GF-D8 (cell line): ENCODE measurements at places on chromosomes 7 and 10.

- no peak for DNase-seq
Observed at GRCh38 chr7:12796397-12797127, 109.1 kb downstream of the ARL4A start.

DNA sequence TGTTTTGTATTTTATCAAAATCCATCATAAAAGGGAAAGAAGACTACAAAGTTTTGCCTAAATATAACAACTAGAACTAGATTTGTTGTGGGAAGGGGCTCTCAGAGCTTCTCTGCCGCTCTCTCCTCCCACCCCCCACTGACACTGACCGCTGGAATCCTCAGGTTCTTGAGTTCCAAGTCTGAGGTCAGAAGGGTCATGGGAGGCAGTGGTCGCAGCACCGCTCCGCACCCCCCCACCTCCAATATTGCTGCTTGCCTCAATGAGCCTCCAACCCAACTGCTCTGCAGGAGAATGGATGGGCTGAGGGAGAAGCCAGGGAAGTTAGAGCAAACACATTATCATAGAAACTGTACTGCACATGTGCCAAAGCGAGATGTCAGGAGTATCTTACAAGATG, 359.4 kb downstream of the GRID1 start:
- no peak for DNase-seq

DNA sequence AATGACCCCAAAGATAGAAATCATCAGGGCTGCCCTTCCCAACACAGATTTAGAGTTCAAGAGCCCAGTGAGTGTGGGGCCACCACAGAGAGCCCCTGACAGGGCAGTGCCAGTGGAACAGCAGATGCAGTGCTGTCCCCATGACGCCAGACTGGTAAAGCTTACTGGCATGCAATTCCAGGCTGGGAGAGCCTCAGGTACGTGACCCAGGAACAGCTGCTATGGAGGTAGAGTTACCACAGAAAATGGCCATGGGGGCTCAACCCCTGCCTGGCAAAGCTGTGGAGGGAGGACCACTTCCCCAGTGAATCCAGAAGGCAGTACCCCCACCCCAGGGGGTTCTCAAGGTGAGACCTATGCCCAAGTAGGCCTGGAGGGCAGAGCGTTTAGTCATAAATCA, 228.5 kb downstream of the POLR1F start:
- no peak for DNase-seq

GRCh38 chr10:77392851-77393250, 244.8 kb downstream of the KCNMA1 start:
- no peak for DNase-seq

- no peak for DNase-seq
Observed at GRCh38 chr7:14018751-14019150, 29.3 kb upstream of the ETV1 start.

GRCh38 chr7:121151774-121152221, 163.3 kb downstream of the CPED1 start:
- no peak for DNase-seq

- DNase-seq, result no peak
Observed at GRCh38 chr10:109467551-109467950, 455.8 kb downstream of the XPNPEP1 start.

DNA sequence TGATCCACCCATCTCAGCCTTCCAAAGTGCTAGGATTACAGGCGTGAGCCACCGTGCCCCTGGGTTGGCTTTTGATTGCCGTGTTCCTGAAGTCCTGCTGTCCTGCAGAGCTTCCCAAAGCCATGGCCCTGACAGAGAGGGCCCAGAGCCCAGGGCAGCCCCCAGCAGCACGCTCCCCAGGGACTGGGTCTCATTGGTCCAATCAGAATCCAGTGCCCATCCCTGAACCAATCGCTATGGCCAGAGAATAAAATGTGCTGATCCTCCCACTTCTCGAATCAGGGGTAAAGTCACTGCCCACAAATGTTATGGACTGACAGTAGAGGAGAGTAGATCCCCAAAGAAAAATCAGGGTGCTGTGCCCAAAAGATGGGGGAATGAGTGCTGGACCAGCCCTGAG, 5.0 kb upstream of the C10orf105 start:
- no peak for DNase-seq

DNA sequence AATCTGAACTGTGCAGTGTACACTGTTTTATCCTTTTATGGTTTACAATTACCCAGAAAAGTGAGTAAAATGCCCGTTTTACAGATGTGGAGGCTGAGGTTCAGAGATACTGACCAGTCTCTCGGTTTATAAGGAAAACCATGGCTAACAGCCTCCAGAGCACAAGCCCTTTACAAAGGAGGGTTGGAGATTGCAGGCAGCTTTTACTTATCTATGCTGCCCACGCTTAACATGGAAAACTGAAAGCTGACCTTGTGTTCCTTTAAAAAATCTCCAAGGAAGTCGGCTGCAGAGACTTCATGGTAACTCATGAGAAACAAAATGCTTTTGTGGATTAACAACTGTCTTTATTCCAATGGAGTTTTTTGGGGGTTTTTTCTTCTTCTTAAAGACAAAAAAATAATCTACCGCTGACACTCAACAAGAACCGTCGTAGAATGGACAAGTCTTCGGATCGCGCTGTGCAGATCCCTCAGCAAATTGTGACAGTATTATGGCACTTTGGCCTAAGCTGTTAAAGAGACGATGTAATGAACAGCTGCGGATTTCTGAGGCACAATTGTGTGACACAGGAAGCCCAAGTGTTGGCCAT, 654 bp upstream of the SLF2 start:
- DNase-seq, result no peak

DNA sequence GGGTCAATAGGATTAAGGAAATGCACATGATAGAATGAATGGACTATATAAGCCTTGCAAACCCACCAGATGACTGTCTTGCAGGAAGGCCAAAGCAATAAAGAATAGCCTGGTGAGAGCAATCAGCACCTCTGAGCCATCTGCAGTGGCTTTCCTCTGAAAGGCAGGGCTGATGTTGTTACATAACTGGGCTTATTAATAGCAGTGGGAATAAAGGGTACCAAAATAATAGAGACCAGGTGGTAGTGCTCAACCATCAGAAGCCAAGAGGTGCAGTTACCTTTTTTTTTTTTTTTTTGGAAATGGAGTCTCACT, 16.8 kb upstream of the VPS26A start:
- no peak for DNase-seq

- no peak for DNase-seq
Observed at GRCh38 chr10:44724415-44725174, 186.5 kb upstream of the TMEM72 start.

DNA sequence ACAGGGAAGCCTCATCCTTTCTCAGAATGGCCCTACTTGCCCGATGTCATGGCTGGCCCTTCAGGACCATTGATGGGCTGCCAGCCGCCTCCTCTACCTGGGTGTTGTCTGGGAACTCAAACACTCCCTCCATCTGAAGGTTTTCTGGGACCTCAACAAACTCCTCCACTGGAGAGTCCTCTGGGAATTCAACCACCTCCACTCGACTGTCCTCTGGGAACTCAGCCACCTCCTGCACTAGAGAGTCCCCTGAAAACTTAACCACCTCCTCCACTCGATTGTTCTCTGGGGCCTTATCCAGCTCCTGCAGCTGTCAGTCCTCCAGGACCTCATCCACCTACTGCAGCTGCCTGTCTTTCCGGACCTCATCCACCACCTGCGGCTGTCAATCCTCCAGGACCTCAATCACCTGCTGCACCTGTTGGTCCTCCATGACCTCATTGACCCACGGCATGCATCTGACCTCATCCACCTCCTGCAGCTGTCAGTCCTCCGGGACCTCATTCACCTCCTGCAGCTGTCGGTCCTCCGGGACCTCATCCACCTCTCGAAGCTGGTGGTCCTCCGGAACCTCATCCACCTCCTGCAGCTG, 37.1 kb downstream of the MAT1A start:
- DNase-seq, result no peak

DNA sequence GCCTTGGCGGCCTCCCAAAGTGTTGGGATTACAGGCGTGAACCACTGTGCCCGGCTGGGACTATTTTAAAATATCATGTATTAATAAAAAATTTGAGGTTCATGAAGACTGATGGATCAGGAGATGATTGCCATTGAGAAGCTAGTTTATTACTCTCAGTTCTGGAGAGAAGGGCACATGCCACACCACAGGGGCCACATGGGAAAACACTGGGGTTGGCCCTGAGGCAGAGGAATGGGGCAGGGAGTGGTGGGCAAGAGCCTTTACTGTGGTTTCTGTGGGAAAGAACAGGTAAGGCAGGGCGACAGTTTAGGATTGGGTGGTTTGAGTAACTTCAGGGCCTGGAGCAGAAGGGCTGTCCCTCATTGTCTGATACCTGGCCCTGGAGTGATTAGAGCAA, 6.8 kb upstream of the TBRG4 start:
- DNase-seq, result no peak

GRCh38 chr7:27636326-27637006, 26.2 kb downstream of the HIBADH start:
- no peak for DNase-seq

GRCh38 chr10:86225103-86225782, 141.4 kb downstream of the GRID1 start:
- no peak for DNase-seq

- no peak for DNase-seq
Observed at GRCh38 chr7:70533614-70534013, 598.3 kb upstream of the GALNT17 start.

GRCh38 chr10:14820010-14820774, 17.6 kb downstream of the CDNF start:
- DNase-seq, result no peak

DNA sequence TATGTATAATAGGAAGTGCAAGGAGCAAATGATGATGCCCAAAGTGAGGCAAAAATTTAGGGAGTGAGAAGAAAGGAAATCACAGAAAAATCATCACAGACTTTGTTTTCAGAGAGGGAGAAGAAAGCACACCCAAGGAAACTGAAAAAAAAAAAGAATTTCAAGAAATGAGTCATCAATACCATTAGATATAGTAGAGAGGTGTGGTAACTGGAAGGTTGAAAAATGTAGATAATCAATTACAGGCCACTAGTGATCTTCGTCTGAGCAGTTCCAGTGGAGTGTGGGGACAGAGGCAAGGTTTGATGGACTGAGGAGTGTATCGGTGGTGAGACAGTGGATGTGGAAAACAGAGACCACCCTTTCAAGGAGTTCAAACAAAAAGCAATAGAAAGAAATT, 31.7 kb downstream of the ASB4 start:
- DNase-seq, result no peak

DNA sequence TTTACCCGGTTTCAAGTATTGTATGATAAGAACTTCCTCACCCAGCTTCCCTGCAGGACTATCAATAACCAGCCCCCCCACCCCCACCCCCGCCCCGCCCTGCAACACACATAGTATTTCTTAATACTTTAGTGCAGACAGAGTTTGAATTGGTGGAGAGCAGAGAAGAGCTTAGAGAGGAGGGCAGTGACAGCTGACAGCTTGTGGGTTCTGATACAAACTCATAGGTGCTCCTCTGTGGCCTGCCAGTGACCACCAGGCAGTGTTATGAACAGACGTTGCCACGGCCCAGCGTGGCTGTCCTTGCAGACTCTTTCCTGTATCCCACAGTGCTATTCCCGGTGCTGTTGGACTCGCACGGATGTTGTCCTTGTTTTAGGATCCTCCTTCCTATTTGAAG, 186.9 kb upstream of the ADO start:
- no peak for DNase-seq

DNA sequence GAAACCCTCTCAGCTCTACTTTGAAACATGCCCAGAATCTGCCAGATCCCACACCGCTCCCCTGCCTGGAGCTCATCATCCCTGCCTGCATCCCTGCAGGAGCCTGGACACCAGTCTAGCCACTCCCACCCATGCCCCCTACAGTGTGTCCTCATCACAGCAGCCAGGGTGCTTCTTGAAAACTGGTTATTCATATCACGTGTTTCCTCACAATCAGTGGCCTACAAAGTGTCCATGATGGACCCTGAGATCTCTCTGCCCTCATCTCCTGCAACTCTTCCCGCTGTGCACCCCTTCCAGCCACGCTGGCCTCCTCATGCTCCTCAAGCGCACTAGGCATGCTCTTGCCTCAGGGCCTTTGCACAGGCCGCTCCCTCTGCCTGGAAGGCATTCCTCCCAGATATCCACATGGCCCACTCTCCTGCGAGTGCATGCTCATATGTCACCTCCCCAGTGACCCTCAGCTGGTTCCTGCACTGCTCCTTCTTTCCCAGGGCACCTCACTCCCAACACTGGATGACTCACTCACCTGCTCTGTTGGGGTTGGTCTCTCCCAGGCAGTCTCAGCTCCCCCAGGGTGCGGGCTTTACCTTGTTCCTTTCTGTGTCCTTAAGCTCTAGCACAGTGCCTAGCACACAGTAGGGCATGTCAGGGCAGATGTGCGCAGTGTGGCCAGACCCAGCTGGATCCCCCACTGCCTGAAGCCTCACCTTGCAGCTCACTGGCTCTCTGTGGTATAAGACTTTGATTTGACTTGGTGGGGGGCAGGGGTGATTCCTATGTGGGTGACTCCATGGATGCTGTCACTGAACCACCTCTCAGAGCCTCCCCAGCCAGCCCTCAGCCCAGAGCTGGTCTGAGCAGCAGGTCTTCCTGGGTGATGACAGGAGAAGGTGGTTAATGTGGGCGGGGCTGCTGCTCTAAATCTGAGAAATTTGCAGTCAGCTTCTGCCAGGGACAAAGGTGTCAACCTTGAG, 37.3 kb downstream of the CDH23 start:
- no peak for DNase-seq

DNA sequence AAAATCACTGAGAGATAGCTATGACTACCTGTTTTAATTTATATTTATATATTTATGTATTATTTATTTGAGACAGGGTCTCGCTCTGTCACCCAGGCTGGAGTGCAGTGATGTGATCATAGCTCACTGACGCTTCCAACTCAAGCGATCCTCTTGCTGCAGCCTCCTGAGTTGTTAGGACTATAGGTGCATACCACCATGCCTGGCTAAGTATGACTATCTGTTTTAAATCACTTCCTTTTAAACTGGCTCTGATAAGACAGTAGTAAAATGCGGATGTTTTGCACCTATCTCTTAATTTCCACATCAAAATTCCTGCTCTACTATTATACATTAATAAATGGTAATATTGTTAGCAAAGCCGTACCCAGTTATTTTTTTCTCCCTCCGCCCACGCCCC, 41.8 kb downstream of the DNMBP start:
- no peak for DNase-seq

GRCh38 chr7:33950047-33950714, 44.8 kb downstream of the BMPER start:
- no peak for DNase-seq

- DNase-seq, result no peak
Observed at GRCh38 chr10:30013757-30014156, 45.6 kb downstream of the JCAD start.

DNA sequence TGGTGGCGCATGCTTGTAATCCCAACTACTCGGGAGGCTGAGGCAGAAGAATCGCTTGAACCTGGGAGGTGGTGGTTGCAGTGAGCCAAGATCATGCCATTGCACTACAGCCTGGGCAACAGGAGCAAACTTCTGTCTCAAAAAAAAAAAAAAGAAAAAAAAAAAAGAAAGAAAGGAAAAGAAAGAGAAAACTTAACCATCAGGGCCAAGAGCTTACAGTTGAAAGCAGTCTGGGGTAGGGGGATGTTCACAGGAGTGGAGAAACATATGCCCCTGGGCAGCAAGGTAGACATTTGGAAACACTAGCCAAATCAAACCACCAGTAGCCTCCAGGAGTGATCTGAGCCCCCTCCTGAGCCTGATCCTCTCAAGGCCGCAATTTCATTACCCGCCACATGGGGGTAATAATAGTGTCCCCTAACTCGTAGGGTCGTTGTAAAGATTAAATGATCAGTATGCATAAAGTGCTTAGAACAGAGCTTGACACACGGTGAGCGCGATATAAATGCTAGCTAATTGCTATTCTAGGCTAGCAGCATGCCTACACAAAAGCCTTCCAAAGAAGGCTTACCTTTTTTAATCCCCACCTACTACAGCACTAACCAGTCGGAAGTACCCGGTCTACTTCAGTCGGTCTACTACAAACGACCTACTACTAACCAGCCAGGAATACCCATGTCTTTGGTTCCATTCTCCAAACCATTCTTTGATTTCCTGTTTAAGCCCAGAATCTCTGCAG, 274.3 kb upstream of the NEBL start:
- no peak for DNase-seq
